ENCODE measurements at places on chromosomes 4 and X.

DNA sequence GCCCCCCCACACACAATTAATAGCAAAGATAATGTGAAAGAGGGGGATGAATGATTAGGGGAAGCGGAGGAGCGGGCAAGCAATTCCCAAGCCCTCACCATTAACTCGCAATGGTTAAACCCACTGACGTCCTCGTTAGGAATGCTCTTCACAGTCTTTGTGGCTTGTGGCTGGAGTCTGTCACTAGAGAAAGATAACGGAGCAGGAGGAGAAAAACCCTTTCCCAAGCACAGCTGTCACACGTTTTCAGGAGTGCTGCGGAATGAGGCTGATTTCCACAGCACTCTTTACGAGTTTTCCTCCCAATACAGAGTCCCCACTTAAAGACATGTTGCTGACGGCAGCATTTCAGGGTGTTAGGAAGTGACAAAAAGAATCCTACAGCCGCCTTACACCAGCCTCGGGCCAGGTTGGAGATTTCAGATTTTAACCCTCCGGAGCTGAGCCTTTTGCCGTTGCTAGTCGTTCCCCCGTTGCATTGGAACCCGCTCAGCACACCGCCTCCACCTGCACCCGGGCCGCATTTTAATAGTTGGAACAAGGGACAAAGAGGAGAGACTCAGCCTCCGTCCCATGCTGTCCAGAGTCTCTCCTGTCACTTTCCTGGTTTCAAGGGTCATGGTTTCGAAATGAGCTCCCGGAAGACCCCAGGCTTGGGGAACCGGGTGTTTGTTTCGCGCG, 92.2 kb downstream of the GEMIN8 start:
- DNase-seq, result no peak

- no peak for DNase-seq
These were observed 144.5 kb downstream of the NPNT start for GRCh38 chr4:106039796-106040195.

- no peak for DNase-seq
These were observed 420.3 kb downstream of the PDHA2 start for GRCh38 chr4:96260064-96260682.

DNA sequence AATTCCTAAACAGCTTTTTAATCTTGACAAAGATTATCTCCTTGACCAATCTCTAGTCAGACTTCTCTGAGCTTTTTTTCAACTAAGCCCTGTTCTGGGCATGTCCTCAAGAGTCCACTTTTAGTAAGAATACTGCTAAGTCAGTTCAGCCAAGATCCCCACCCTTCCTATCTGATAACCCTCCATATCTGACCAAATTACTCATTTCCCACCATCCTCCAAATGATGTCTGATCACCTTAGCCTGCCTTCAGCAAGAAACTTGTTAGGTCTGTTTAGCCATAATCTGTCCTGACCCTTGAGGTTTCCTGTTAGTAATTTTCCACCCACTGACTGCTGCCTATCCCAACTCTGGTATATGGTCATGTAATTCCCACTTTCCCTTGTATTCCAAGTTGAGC, 65.2 kb downstream of the FAM13A start:
- no peak for DNase-seq

- no peak for DNase-seq
These were observed 2340.7 kb downstream of the PCDH7 start for GRCh38 chr4:33060674-33061542.

DNA sequence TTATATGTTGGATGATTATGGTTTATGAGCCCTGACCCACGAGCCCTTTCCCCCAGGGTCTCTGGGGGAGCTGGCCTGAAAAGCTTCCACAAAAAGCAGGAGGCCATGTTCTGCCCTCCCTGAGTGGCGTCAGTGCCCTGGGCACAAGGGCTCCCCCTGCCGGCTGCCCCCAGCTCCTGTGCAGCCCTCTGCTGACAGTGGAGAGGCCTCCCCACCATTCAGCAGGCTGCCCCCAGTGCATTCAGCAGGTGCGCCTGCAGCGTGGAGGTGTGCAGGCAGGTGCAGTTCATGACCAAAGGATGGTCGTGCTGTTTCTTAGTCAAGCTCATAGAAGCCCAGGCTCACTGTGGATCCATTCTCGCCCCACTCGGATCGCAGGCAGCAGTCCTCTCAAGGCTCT, 12.5 kb upstream of the S100P start:
- no peak for DNase-seq

- no peak for DNase-seq
These were observed 33.8 kb downstream of the PNMA5 start for GRCh38 chrX:152960115-152960514.

GRCh38 chr4:5900844-5901243, 8.0 kb upstream of the CRMP1 start:
- DNase-seq, result no peak

- no peak for DNase-seq
These were observed 210.6 kb upstream of the FAT1 start for GRCh38 chr4:186934244-186934643.

DNA sequence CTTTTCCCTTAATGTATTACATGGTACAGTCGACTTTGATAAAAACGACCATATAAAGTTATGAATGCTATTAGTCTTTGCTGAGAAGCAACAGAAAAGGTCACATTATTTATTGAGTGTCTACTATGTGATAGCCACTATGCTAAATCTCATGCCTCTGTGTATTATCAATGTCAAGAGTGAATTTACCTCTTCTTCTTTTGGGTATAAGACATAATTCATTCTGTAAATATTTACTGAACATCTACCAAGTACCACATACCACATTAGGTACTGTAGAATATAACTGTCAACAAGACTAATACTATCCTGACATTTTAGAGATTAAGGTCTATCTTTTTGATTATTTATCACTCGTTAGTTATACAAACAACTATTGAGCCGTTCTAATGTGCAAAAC, 268.7 kb upstream of the FTHL17 start:
- DNase-seq, result no peak

DNA sequence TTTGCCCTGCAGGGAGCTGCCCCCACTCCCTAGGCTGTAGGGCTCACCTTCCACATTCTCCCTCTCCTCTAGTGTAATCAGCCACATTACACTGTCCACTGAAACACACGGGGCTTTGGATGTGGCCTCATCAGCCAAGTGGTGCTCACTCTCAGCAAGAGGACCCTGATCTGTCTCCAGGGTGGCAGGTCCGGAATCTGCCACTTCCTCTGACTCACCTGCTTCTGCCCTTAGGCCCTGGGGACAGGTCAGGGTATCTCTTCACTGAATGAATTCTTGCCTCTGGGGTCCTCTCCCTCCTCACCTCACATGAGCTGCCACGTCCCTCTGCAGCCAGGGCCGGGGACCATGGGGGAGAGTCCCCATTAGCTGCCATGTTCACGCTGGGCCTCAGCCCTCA, 15.9 kb downstream of the ZNF41 start:
- no peak for DNase-seq

GRCh38 chr4:94171616-94172015, 36.0 kb upstream of the SMARCAD1 start:
- no peak for DNase-seq

- DNase-seq, result no peak
These were observed 9.6 kb upstream of the SLAIN2 start for GRCh38 chr4:48331577-48332330.

- no peak for DNase-seq
These were observed 219.7 kb upstream of the ETNPPL start for GRCh38 chr4:108982402-108983185.

GRCh38 chrX:124504111-124504983, 158.0 kb downstream of the SH2D1A start:
- DNase-seq, result no peak

- DNase-seq, result no peak
These were observed 349.7 kb upstream of the GALNT7 start for GRCh38 chr4:172818901-172819300.

- no peak for DNase-seq
These were observed 84.6 kb upstream of the PACRGL start for GRCh38 chr4:20615486-20616260.

DNA sequence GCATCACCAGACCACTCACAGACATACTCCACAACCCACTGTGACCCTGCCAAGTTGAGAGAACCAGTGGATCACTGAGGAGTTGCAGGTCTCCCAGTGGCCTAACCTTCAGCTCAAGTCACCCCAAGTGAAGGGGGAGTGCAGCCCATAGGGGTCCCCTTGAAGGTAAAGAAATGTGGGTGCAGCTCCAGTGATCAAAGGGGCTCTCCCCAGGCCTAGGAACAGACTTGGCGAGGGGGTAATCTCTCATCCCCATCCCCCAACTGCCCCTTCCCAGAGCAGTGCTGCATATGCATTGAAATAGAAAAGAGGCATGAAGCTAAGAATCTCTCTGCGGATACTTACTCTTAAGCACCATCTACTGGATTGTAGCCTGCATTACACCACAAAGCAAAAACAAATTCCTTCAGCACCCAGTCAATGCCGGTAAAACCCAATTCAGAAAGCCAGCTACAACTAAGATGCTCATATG, 27.0 kb downstream of the MAGEE1 start:
- no peak for DNase-seq

GRCh38 chrX:132592880-132593279, 104.0 kb upstream of the MBNL3 start:
- no peak for DNase-seq

GRCh38 chr4:3857269-3857926, 91.2 kb downstream of the ADRA2C start:
- no peak for DNase-seq

GRCh38 chr4:181877329-181877848, 365.8 kb upstream of the TENM3 start:
- no peak for DNase-seq

- no peak for DNase-seq
These were observed 91.1 kb downstream of the PPP3CA start for GRCh38 chr4:101256222-101256621.

DNA sequence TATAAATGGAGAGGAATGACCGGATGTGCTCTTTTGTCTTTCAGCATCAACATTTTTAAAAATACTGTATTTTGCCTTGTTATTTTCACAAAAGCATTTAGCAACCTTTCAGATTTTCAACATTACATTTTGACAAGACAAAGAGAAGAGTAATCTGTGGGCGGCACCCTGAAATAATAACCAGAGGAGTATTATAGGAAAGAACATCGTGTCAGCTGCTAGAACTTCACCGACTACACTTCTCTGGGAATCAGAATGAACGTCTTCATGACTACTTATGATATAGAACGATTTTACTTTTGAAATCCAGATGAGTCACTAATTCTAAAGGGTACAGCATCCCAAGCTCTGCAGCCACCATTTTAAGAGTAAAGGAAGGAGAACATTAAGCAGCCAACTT, 531.5 kb upstream of the FRG1 start:
- DNase-seq, result no peak

- no peak for DNase-seq
These were observed 28.1 kb upstream of the LGI2 start for GRCh38 chr4:25058796-25059195.

- DNase-seq, result no peak
These were observed 74.3 kb downstream of the FRAS1 start for GRCh38 chr4:78131403-78131802.

- no peak for DNase-seq
These were observed 15.1 kb upstream of the PRSS12 start for GRCh38 chr4:118367872-118368271.

DNA sequence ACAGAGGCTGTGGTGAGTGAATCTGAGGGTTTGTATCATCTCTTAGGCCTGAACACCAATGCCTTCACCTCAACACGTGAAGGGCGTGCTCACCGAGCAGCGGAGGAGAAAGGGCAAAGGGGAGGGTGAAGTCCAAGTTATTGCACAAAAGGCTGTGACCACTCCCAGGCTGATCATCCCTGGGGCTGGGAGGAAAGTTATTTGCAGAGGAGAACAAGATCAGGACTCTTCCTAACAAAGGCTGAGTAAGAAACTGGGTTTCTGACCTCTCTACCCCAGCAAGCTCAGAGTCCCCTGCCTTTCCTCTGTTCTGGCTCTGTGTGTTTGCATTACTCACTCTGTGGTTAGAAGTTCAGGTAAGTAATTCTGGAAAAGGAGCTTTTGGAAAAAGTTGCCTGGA, 366.3 kb upstream of the CXorf51A start:
- no peak for DNase-seq

DNA sequence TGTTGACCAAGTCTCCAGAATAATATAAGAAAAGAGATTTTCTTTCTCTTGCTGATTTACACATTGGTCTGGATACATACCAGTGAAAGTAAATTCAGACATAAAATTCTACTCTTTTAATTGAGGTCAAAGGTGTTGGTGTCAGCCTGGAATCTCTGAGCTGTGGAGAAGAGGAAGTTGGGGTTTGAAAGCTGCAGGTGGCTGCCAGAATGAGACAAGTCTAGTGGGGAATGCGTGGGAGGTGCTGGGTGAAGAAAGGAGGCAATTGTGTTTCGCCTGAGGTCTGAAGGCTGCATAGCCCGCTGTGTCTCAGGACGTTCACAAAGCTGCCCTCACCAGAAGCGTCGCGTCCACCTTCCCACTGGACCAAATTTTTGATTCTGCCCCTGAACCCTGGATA, 31.2 kb downstream of the PHEX start:
- peak; percentile 30 for DNase-seq

GRCh38 chr4:42262701-42263490, 110.4 kb upstream of the BEND4 start:
- DNase-seq, result no peak

GRCh38 chrX:118459494-118459893, 36.1 kb upstream of the DOCK11 start:
- DNase-seq, result peak; percentile 13

DNA sequence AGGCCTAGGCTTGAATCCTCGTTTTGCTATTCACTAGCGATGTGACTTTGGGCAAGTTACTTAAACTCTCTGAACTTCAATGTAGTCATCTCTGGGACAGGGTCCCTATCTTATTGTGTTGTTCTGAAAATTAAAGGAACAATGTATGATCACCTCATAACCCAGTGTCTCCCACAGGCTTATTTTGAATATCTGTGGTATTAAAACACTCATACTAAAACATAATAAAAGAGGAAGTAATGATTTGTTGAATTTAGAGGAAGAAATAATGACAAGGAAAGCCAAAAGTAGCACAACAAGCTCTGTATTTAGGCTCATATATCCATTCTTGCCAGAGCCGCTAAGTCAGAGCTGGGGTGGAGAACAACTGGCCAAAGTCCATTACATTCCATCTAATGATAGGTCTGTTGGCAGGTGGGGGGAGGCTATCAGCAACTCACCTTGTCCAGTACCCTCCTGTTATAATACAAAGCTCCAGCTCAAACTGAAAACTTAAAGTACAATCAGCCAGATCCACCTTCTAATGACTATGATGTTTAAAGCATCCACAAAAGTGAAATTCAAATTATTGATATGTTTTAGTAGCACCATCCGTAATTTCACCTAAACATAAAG, 64.5 kb upstream of the LSM6 start:
- no peak for DNase-seq

- DNase-seq, result no peak
These were observed 355.0 kb downstream of the PPP1R2C start for GRCh38 chrX:42422961-42423360.

GRCh38 chr4:2338754-2339457, 77.0 kb upstream of the MXD4 start:
- DNase-seq, result no peak

GRCh38 chrX:28549838-28550237, 37.4 kb upstream of the IL1RAPL1 start:
- no peak for DNase-seq

DNA sequence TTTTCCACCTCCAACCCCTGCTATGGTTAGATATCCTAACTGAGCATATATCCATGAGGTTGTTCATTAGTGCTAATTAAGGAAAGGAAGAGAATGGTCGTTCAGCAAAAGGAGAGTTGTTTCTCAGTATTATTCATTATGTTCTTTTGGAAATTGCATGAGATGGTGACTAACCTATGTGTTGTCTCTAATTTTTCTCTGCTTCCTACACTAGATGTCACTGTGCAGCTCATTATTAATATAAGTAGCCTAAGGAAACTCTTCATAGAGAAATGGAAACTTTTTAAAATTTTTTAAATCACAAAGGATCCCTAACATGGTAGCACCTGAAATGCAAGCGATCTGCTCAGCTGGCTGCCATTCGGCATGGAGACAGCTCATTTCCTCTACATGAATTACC, 67.7 kb upstream of the FAM9A start:
- no peak for DNase-seq

Data from GM12892 (cell line).